Stimulated activated CD4-positive, alpha-beta T cell treated with anti-CD3 and anti-CD28 coated beads, Interleukin-1b, Interleukin-23, amount 100 ng/mL, for 1 hour (primary cell): ENCODE measurements at places on chromosomes 4 and X.

DNA sequence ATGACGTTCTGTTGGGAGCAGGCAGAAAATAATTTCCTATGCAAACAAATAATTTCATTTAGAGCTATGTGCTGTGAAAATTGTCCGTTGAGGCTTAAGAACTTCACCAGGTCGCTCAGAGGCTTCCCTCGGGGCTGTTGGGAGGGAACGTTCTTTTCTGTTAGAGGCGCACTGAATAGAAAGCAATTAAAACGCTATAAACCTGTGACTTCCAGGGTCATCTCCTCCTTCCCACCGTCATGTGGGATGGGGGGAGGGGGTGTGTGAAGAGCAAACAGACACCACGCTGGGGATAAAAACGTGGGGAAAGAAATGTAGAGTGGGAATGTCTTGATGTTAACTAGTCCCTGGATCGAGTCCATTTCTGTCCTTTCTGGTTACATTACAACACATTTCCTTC lies 35.2 kb upstream of the ZNF518B start:
- no peak for DNase-seq

DNA sequence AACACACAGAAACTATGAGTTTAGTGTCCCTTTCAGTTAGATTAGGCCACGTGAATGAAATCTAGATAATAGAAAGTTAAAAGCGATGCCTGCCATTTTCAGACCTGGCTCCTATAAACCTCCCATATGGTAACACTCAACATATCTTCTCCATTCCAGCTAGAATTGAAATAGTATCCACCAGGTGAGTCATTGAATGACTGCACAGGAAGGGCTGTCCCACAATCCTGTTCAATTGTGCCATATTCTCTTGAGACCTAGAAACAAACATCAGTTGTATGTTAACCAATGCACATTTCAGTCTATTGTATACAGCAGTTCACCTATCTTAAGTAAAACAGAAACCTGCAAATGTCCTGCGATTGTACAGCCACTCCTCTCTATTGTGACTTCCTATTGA lies 659.3 kb upstream of the SLIT2 start:
- DNase-seq, result no peak

- DNase-seq, result no peak
Measured at GRCh38 chr4:80202741-80203553, 5.6 kb downstream of the PRDM8 start.

DNA sequence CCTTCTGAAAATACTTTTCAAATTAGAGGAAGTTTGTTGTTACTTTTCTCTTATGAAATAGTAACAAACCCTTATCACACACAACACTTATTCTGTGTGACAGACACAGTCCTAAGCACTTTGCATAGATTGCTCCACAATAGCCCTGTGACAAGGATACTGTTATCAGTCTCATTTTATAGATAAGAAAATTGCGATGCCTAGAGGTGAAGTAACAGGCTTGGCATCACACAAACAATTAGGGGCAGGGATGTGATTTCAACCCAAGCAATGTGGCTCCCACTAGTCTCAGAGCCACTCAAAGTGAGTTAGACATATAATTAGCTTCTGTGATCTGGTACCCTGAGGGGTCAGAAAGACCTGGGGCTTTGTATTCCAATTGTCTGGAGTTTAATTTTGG lies 339.9 kb downstream of the FBXO8 start:
- DNase-seq, result no peak

DNA sequence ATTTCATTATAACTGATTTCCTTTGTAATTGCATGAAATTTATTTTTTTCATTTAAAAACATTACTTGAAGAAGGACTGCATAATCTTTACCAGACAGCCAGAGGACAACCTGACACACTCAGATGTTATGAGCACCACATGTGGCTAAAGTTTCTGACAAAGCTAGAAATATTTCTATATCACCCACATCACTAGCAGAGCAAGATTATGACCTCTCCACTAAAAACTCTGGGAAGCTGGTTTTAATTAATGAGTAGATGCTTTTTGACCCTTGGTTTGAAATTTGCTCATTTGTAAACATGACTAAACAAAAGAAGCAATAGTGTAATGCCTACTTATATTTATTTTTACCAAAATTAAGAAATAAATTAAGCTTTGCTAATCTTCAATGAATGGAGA lies 661.5 kb upstream of the EPHA5 start:
- DNase-seq, result no peak

- DNase-seq, result no peak
Measured at GRCh38 chrX:72382202-72382595, 76.5 kb upstream of the CITED1 start.
